ENCODE measurements at places on chromosomes 3 and 15. TPM values are rescaled to one million over a fixed set of nuclear protein-coding genes. Genes with fewer than 3 reads are reported as not detected.

DNA sequence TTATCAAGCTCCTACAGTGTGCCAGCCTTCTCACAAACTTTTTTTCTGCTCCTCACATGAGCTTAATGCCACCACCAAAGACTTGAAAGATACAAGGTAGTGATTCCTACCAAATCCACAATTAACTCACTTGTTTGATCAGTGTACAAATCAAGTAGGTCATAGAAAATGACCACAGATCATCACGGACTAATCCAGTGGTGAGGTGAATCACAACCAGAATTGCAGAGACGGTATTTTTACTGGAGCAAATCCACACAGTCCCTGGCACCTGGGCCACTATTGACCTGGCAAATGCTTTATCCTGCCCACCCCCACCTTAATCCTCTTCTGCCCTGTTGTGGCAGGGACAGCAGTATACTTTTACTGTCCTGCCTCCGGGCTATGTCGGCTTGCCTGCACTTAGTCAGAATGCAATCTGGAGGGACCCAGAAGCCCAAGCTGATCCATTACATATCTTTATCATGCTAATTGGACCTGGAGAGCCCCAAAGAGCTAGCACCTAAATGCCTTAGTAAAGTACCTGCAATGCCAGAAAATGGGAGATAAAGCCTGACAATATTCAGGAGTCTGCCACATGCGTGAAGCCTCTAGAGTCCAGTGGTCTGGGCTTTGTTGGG lies 83.9 kb upstream of the CDV3 start:
- no peak for DNase-seq

PROS1 gene
- total RNA-seq, result 34.8 TPM

GRCh38 chr3:115588201-115589115 lies 34.9 kb upstream of the GAP43 start:
- DNase-seq, result no peak

GPR156 gene
- 5.3 TPM for total RNA-seq
